Uterine smooth muscle cell (primary cell): ENCODE measurements at places on chromosomes 2 and 18. TPM values are rescaled to one million over a fixed set of nuclear protein-coding genes. Genes with fewer than 3 reads are reported as not detected.

STARD6 gene
- not detected in 2 replicates for total RNA-seq

C1GALT1C1L gene
- total RNA-seq, result 0.50 and 2.0 TPM in 2 replicates

NYAP2 gene
- total RNA-seq, result not detected in 2 replicates

TWIST2 gene
- total RNA-seq, result 86.7 and 102 TPM in 2 replicates

DYNAP gene
- not detected in 2 replicates for total RNA-seq

SLC4A3 gene
- total RNA-seq, result 4.3 and 9.5 TPM in 2 replicates

TMEM178A gene
- total RNA-seq, result 0.22 and 1.4 TPM in 2 replicates

FBXO41 gene
- total RNA-seq, result 2.1 and 3.4 TPM in 2 replicates

DYSF gene
- total RNA-seq, result 0.66 and 1.00 TPM in 2 replicates

PLEKHA3 gene
- total RNA-seq, result 6.9 and 7.7 TPM in 2 replicates

MC2R gene
- total RNA-seq, result not detected in 2 replicates

DQX1 gene
- 0.11 and 0.12 TPM in 2 replicates for total RNA-seq

GRB14 gene
- 0.89 and 1.00 TPM in 2 replicates for total RNA-seq

C2orf66 gene
- under 0.01 and 0.12 TPM in 2 replicates for total RNA-seq

DTNA gene
- total RNA-seq, result 12.5 and 17.2 TPM in 2 replicates

SNORC gene
- 0.44 and 1.2 TPM in 2 replicates for total RNA-seq

GAL3ST2 gene
- total RNA-seq, result 0.25 and 0.44 TPM in 2 replicates

CPS1 gene
- total RNA-seq, result 12.2 and 21.2 TPM in 2 replicates

CIDEA gene
- 5.2 and 12.1 TPM in 2 replicates for total RNA-seq

CCDC121 gene
- total RNA-seq, result 1.7 and 2.0 TPM in 2 replicates

NR4A2 gene
- total RNA-seq, result 0.11 and 0.25 TPM in 2 replicates

ALLC gene
- 0.25 TPM in 1 of 2 replicates, not detected in the other for total RNA-seq

SH3YL1 gene
- total RNA-seq, result 27.3 and 41.2 TPM in 2 replicates

C1QL2 gene
- total RNA-seq, result not detected in 2 replicates

NAT8 gene
- total RNA-seq, result not detected in 2 replicates

EGR4 gene
- total RNA-seq, result not detected in 2 replicates

TEKT4 gene
- not detected in 2 replicates for total RNA-seq

ATL2 gene
- 112 and 161 TPM in 2 replicates for total RNA-seq

CYS1 gene
- 0.33 and 1.5 TPM in 2 replicates for total RNA-seq

CNGA3 gene
- not detected in 2 replicates for total RNA-seq

HADHB gene
- 89.1 and 99.8 TPM in 2 replicates for total RNA-seq

MSH2 gene
- 36.5 and 56.0 TPM in 2 replicates for total RNA-seq

ITPRIPL1 gene
- total RNA-seq, result 5.1 and 5.9 TPM in 2 replicates
